Smooth muscle cell of the brain vasculature (primary cell): ENCODE measurements at places on chromosomes 5 and 9.

DNA sequence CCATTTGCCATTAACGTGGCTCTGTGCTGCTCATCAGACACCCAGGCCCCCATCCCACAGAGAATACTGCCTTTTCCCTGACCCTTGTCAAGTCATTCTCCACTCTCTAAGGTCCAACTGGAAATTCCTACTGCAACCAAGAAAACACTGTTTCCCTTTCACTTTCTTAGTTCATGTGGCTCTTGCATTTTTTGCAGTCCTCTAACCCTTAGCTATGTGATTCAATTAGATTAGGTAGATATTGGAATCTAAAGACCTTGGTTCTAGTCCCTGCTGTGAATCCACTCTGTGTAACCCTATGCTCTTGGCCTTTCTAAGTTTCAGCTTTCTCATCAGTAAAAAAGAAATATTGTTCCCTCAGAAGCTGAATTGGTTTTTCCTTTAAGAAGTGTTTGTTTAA is 649.4 kb downstream of the CCDC171 start:
- no peak for DNase-seq

- DNase-seq, result no peak
Measured at GRCh38 chr9:28464481-28465216, 891.4 kb upstream of the C9orf72 start.

DNA sequence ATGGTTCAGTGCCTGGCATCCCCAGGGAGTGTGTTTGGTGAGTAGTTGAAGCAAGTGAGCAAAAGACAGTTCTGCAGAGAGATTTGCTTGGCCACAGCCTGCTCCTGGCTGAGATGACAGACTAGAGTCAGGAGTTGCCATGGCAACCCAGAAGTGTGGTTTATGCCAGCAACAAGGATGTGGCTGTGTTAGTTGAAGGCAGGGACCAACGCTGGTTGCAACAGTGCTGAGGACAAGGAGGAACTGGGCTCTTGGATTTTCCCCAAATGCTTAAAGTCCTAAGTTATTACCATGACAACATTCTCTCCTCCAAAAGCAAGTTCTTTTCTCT is 2.7 kb downstream of the NXNL2 start:
- no peak for DNase-seq

- no peak for DNase-seq
Measured at GRCh38 chr5:167304834-167305469, 986.5 kb upstream of the WWC1 start.

- no peak for DNase-seq
Measured at GRCh38 chr5:5018578-5018970, 121.6 kb upstream of the ADAMTS16 start.

DNA sequence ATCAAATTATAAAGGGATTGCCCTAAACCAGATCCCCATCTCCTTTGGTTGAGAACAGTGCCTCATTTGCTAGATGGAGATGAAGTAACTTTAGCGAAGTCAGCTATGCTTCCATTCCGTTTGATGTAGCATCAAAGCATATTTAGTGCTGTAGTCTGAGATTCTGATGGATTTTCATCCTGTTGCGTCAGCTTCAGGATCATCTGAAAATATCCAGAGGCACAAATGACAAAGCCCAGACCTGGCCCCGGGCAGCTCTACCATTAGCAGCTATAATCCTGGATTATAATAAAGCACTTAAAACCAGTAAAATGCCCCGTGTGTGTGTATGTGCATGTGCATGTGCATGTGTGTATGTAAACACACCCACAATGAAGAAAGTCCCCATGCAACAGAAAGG is 44.7 kb downstream of the ERAP1 start:
- no peak for DNase-seq

- DNase-seq, result no peak
Measured at GRCh38 chr5:141713616-141714309, 31.7 kb upstream of the ARAP3 start.

DNA sequence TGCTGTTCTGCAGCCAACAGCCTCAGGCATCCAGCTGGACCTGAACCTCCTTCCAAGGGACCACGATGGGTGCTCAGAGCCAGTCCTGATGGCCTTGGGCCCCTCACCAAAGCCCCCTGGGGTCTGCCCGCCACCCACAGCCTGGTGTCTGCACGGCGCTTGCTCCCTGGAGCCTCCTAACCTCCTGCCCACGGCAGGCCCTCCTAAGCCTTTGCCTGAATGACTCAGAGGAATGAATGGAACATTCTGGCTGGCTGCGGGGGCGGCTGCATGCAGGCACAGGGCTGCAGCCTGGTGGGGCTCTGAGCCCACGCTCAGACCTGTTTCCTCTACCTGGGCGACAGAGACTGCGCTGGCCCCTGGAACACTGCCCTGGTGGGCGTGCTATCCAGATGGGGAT is 6.9 kb downstream of the SOHLH1 start:
- DNase-seq, result no peak

- no peak for DNase-seq
Measured at GRCh38 chr9:126146254-126147145, 180.1 kb upstream of the MVB12B start.

DNA sequence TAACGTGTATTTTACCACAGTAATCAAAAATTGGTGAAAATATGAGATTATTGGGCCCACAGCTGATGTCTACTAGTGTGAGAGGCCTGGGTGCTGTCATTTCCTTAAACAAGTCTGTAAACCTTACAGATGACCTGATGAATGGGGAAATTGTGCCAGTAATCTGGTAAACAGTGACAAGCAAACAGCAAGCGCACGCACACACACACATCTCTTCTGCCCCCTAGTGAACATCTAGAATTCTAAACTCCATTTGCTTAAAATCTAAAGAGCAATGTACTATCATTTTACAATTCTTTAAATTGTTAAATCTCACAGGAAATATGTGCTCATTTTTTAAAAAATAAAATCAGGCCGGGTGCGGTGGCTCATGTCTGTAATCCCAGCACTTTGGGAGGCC is 7.5 kb upstream of the RAPGEF1 start:
- no peak for DNase-seq

DNA sequence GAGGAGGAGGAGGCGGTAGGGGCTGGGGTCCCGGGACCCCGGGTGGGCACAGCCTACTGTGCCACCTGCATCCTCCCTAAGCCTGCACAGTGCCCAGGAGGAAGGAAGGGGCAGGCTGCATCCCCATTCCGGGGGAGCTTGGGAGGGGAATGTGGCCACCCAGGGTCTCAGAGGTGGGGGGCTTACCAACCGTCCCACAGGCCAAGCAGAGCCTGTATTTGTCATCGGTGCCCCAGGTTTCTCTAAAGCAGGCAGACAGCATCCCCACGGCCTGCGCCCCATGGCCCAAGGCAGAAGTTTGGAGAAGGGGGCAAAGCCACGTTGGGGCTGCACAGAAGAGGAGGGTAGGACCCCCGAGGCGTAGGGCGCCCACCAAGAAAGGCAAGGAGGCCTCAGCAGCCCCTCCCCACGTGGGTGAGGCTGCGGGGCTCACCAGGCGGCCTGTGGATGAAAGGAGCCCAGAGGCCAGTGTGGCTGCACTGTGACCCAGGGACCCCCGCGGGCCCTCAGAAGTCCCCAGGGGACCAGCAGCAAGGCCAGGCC is 507 bp upstream of the GPSM1 start:
- no peak for DNase-seq

DNA sequence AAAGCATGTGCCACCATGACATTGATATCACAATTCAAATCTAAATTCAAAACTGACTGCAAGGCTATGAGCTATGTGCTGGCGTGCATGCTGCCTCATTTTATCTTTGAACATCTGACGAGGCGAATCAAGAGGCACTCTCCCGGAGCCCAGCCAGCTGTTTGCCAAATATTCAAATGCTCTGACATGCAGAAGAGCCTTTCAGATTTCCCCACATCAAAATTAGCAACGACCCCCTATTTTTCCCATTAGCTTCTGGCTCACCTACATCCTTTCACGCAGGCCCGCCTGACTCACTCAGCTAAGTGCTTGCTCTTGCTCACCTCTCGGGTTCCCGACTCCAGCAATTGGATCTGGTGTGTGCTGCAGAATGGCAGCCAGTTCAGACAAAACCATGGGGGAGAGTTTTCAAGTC is 159.0 kb downstream of the NR2F1-AS1 start:
- no peak for DNase-seq

- DNase-seq, result no peak
Measured at GRCh38 chr9:135070964-135071735, 16.3 kb upstream of the OLFM1 start.

GRCh38 chr5:130605234-130605633 is 559.8 kb downstream of the HINT1 start:
- no peak for DNase-seq

DNA sequence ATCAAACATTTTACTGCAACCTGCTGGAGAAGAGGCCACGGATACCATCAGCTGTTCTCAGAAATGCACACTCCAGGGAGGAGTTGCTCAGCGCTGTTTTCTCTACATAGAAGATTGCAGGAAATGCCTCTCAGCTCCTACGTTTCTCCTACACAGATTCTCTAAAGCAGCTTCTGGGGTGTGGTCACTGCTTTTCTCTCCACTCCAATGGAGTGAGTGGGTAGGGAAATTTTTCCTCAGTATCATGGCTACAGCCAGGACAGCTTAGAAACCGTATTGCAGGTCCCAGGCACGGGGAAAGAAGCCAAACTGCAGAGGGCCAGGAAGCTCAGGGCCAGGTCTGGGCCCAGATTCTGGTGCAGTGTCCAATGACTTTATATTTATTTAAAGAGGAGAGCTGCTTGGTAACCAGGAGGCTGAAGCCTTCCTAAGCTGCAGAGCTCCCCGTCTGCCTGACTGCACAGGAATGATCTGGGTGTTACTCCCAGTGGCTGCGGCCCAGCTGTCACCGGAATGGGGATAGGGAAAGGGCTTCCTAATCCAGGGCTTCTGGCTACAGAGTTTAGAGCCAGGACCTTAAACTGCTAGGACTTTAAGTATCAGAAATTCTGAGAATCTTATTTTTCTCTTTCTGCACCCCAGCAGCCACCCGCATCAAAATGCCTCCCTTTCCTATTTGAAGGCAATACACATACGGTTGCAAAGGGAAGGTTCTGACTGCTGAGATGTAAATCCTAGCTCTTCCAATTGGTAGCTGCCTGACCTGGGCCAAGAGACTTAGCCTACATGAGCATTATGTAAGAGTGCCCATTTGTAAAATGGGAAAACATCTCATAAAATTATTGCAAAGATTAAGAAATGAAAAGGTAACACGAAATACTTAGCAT is 1.4 kb upstream of the SPTAN1 start:
- no peak for DNase-seq

DNA sequence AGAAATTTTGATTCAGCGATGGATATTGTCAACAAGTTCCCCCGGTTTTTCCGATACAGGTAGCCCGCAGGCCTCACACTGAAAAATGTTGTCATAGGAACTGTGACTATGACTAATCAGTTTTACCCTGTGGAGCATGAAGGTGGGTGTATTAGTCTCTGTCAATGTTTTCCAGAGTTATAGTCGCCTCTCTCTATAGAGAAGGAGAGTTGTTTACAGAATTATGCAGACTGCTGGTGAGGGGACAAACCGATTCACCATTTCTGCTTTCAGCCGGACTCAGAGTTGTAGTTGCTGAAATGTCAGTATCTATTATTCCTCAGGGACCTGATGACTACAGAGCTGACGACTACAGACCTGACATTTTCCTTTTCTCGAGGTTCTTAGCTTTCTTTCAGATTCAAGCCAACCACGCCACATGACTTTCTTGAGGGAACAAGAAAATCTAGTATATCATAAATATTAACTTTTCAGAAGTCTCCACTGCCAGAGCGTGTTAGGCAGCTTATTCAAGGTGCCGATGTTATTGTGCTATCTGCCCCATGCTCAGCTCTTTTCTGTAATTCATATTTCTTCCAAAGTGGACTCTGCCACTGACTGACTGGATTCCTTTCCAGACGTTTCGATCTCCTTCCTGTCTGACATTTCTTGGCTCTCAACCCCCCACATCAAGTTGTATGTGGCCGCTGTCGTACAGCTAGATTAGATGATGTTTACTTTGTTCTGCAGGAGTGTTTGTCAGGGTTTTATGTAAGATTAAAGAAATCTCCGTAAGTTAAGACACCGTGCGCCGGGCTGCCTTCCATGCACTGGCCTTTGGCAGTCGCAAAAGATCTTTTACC is 178.1 kb downstream of the FGF1 start:
- DNase-seq, result no peak

GRCh38 chr5:104312481-104312880 is 749.9 kb upstream of the NUDT12 start:
- DNase-seq, result no peak

GRCh38 chr5:169286572-169287300 is 14.2 kb downstream of the SLIT3 start:
- no peak for DNase-seq

DNA sequence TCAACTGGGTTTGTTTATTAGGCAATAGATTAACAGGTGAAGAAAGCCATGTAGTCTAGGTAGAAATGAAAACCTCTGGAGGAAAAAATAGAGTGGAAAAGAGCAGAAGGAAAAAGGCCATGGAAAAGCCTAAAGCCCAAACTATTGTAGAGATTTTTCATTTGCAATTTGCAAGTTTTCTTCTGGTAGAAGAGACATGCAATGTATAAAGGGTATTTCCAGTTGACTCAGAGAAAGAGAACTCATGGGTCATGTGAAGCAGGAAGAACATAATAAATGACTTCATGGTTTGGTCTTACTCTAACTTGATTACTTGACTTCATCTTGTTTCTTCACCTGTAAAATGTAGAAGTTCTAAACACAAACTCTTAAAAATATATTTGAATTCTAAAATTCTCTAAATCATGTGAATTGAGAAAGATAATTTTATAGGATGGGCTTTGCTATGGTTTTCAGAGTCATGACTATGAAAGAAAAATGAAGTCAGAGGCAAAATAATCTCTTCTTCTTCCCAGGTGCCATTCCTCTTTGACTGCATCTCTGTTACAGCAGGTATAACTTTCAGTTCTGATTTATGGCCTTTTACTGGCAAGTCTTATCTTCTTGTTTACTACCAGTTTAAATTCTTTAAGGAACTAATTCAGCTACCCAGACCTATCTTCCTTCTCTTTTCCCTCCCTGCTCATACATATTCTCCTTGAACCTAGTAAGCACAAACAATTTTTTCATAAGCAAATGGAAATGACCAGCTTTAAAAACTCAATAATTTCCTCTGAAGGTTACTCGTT is 47.7 kb upstream of the TMC1 start:
- no peak for DNase-seq

- DNase-seq, result no peak
Measured at GRCh38 chr5:170211575-170212334, 21.0 kb upstream of the C5orf58 start.

DNA sequence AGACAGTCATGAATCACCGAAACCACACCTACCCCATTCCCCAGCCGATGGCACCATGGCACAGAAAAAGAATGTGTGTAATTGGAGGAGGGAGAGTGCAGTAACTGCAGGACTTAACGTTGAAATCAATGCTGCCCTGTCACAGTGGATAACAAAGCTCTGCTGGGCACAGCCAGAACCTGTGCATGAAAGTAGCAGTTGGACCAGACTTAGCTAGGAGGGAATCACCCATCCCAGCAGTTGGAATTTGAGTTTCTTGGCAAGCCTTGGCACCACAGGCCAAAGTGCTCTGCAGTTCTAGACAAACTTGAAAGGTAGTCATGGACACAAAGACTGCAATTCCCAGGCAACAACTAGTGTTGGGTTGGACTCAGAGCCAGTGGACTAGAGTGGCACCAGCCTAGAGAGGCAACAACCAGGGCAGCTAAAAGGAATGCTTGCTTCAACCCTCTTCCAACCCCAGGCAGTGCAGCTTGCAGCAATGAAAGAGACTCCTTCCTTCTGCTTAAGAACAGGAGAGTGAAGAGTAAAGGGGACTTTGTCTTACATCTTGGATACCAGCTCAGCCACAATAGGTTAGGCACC is 19.1 kb downstream of the TMEM232 start:
- DNase-seq, result no peak
